ENCODE measurements at places on chromosomes 5 and 9. TPM values are rescaled to one million over a fixed set of nuclear protein-coding genes. Genes with fewer than 3 reads are reported as not detected.
A peak's percentile ranks its signal among the peaks of the same experiment; 100 is the strongest.

The BRD3 gene
- 37.4 TPM for total RNA-seq

DNA sequence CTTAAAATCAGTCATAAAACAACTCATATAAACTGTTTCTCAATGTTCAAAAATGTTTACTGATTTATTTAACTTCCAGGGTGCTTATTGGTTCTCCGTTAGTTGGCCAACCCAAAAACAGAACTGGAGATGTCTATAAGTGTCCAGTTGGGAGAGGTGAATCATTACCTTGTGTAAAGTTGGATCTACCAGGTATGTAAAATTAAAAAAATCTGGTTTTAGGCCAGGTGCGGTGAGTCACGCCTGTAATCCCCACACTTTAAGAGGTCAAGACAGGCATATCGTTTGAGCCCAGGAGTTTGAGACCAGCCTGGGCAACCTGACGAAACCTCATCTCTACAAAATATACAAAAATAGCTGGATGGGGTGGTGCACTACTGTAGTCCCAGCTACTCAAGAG, 73.7 kb downstream of the ITGA1 start:
- no peaks in the 10 kb centered on the region for H3K36me3 ChIP-seq
- peaks cover 3% of the 10 kb centered on the region for H3K27me3 ChIP-seq
- H3K4me3 ChIP-seq: no peak overlapping the region
- DNase-seq: no peak
- no peak overlapping the region for H3K27ac ChIP-seq

DNA sequence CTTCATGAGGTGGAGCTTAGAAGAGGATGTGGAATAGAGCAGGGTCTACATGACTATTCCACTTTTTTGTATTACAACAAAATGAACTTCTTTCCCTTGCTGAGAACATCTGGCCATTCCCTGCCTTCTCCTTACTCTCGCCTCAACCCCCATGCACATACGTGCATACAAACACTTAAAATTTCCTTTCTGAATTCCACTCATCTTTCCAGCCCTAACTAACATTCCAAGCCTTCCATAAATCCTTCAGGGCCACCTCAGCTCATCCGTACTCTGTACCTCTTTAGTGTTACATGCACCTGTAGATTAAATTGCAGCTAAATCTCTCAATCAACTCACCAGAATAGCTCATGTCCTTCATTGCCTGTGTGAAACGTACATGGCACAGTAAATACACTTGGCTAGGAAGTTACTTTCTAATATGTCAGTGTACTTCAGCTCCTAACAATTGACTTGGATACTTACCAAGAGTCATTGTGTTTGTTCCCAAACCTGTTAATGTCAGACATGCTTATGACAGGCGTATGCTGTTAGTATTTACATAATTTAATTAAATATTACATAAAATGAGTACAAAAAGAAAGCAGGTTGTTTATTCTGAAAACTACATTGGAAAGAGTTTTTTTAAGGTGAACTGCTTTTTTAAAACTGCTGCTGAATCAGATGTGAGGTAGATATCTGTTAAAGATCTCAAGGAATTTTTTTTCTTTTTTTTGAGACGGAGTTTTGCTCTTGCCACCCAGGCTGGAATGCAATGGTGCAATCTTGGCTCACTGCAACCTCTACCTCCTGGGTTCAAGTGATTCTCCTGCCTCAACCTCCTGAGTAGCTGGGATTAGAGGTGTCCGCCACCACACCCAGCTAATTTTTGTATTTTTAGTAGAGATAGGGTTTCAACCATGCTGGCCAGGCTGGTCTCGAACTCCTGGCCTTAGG, 55.7 kb downstream of the GLIS3 start:
- H3K27me3 ChIP-seq: no peaks in the 10 kb centered on the region
- H3K4me1 ChIP-seq: peaks cover 7% of the 10 kb centered on the region
- no peak overlapping the region for H3K27ac ChIP-seq
- H3K36me3 ChIP-seq: peaks cover 7% of the 10 kb centered on the region
- DNase-seq: no peak
- H3K4me3 ChIP-seq: no peak overlapping the region

DNA sequence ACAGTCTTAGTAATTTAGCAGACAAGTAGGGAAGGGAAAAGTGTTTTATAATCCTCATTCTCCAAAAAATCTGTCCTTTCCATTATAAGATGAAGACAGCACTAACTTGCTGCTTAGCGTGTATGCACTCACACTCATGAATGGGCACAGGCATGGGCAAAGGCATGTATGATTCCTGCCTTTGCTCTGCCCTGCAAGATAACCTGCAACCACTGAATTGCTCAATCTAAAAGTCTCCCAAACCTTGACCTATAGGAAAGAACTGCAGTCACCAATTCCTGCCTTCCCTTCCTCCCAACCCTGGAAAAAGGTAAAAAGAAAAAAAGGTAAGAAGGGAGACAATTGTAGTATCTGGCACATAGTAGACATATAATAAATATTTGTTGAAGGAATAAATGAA, 40.8 kb downstream of the ELL2 start:
- peaks cover 52% of the 10 kb centered on the region for H3K4me1 ChIP-seq
- H3K36me3 ChIP-seq: peaks cover 56% of the 10 kb centered on the region
- H3K4me3 ChIP-seq: no peak overlapping the region
- DNase-seq: no peak
- H3K27ac ChIP-seq: no peak overlapping the region
- no peaks in the 10 kb centered on the region for H3K27me3 ChIP-seq

DNA sequence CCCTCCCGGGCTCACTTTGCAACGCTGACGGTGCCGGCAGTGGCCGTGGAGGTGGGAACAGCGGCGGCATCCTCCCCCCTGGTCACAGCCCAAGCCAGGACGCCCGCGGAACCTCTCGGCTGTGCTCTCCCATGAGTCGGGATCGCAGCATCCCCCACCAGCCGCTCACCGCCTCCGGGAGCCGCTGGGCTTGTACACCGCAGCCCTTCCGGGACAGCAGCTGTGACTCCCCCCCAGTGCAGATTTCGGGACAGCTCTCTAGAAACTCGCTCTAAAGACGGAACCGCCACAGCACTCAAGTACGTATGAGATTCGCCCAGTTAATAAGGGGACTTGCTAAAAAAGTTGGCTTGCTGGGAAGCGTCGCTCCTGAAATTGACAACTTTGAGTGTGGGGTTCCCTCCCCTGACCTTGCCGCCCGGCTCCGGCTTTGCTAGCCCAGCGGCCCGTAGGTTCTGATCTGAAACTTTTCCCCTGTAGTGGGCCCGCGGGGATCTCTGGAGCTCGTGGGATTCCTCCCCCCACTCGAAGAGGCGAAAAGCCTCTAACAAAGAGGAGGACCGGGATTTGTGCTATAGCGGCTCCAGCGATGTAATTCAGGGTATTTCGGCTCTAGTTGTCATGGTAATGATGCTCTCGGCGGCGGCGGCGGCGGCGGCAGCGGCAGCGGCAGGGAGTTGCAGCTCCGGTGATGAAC, 572 bp downstream of the NR4A3 start:
- no peaks in the 10 kb centered on the region for H3K27me3 ChIP-seq
- peaks cover 40% of the 10 kb centered on the region for H3K4me1 ChIP-seq
- peak; percentile 43 for DNase-seq
- H3K27ac ChIP-seq: peak overlapping the region; percentile 87
- H3K36me3 ChIP-seq: peaks cover 53% of the 10 kb centered on the region

All from activated T-helper 2 cell treated with anti-CD3 and anti-CD28 coated beads, Interferon-gamma antibody, Interleukin-2, Interleukin-4, amounts not matched to agents 10 μg/mL and 5 μg/mL and 100 μg/mL, durations not matched to agents 14 hours and 24 hours and 36 hours (primary cell).